ENCODE measurements at places on chromosomes 12 and 14. TPM values are rescaled to one million over a fixed set of nuclear protein-coding genes. Genes with fewer than 3 reads are reported as not detected.

DNA sequence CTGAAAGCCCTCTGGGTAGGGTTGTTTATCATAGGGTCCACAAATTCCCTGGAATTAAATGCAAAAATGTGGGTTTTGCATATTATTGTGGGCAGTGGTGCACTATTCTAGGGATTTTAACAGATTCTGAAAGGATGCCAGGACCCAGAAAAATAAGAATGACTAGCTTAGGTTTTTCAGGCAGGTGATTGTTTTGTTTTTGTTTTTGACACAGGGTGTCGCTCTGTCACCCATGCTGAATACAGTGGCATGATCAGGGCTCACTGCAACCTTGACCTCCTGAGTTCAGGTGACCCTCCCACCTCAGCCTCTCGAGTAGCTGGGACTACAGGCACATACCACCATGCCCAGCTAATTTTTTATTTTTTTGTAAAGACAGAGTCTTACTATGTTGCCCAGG, 19.2 kb downstream of the GALNT6 start:
- DNase-seq, result no peak

- no peak for DNase-seq
These were observed 49.2 kb downstream of the AKAP6 start for GRCh38 chr14:32378284-32378683.

DNA sequence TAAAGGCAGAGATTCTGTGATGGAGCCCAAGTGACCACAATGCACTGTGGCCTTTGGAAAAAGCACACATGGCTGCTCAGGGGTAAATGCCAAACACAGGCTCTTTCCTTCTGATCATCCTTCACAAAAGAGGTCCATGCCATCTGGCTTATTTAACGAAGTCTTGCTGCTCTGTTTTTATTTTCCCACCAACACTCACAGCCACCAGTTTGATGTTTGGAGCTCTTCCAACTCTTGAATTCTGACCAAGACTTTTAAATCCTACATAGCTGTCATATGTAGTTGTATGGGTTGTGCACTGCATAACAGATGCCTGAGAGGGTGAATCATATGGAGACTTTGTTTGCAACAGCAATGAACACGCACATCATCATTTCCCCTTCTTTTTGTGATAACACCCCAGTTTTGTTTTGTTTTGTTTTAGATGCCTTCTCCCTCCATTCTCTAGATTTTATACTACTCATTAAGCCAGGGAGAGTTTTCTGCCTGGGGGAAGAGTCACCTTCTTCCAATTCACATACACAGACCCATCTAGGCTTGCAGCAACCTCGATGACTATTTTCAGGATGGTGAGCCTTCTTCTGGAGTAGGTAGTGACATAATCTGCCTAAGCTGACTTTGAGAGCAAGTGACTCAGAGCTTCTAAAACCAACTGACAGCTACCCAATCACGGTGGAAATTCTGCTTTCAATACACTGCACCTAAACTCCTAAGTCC, 145.2 kb upstream of the WSCD2 start:
- no peak for DNase-seq

DNA sequence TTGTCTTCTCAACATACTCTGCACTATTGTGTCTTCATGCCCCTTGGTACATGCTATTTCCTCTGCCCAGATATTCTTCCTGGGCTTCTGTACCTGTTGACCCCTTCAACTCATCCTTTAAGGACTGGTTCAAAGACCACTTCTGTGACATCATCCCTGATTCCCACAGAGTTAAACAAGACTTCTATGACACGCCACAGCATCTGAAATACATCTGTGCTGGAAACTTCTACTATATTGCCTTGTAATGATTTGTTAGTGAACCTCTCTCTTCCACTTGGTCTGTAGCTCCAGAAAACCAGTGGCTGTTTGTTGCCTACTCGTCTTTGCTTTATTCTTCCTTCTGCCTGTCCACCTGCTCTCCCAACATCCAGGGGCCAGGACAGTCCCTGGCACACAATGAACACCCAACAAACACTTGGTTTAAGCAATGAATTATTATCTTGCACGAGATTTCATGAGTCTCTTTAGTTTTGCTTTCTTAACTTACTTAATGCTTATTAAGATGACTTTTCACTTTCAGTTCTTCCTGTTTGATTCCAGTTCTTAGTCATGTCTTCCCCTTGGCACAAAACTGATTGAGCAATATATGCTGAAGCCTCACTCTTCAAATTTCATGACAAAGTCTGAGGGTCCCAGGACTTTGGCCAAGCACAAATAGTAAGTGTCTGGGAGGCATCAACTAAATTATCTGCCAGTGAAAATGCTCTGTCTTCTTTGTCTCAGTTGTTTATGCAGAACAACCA, 485.9 kb downstream of the APAF1 start:
- no peak for DNase-seq

GRCh38 chr12:30932881-30933280, 6.3 kb downstream of the TSPAN11 start:
- no peak for DNase-seq

GRCh38 chr14:67580336-67581171, 19.5 kb downstream of the PIGH start:
- DNase-seq, result no peak

GRCh38 chr12:26303418-26303817, 108.0 kb downstream of the SSPN start:
- DNase-seq, result no peak

- DNase-seq, result no peak
These were observed 355.3 kb upstream of the FKBP4 start for GRCh38 chr12:2439332-2440100.

DNA sequence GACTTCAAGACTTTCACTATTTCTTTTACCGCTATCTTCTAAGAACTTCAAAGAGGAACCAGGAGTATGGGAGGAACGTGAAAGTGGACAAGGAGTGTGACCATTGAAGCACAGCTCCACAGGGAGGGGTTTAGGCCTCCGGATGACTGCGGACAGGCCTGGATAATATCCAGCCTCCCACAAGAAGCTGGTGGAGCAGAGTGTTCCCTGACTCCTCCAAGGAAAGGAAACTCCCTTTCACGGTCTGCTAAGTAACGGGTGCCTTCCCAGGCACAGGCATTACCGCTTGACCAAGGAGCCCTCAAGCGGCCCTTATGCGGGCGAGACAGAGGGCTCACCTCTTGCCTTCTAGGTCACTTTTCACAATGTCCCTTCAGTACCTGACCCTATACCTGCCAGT, 267.0 kb downstream of the RPL10L start:
- DNase-seq, result no peak

GRCh38 chr14:64997108-64997794, 10.6 kb downstream of the FNTB start:
- no peak for DNase-seq

DNA sequence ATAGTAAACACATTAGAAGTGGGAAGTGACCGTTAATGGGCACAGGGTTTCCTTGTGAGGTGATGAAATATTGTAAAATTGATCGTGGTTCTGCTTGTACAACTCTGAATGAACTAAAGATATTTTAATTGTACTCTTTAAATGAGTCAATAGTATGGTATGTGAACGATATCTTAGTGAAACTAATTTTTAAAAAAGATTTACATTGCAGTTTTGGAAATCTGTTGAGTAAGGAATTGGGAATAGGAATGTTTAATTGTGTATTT, 1.7 kb downstream of the ZNF410 start:
- DNase-seq, result no peak

DNA sequence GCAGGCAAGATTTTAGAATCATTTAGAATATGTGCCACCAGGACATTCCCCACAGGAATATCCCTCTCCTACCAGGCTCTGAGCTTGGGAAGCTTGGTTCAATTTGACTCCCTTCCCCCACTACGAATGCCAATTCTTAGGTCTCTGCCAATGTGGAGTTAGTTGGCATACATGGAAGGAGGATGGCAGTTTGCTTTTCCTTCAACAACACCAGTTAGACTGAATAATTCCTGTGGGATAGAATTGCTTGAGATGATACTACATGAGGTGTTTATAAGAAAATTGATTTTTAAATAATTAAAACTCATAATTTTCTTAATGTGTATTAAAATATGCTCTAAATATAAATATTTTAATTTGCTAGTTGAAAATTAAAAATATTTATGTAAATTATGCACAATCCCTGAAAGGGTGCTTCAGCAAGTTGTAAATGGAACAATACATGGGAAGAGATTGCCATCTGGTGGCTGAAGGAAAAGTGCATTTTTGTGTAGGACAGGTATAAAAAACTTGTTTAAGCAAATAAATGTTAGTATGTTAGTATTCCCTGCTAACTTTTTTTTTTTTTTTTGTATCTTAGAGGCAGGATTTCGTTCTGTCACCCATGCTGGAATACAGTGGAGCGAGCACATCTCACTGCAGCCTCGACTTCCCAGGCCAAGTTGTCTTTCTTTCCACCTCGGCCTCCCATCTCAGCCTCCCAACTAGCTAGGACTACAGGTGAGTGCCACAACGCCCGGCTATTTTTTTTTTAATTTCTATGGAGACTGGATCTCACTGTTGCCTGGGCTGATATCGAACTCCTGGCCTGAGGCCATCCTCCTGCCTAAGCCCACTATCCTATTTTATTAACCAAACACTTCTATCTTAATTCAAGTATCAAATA, 25.8 kb upstream of the STRAP start:
- no peak for DNase-seq

GRCh38 chr14:102760496-102761193, 16.6 kb upstream of the TRAF3 start:
- no peak for DNase-seq

The WDHD1 gene
- 3.4 TPM for total RNA-seq
